ENCODE measurements at places on chromosomes 4 and X. TPM values are rescaled to one million over a fixed set of nuclear protein-coding genes. Genes with fewer than 3 reads are reported as not detected.

The RNF150 gene
- 0.25 TPM for total RNA-seq

The CFAP99 gene
- total RNA-seq, result not detected

The ENPP6 gene
- total RNA-seq, result under 0.01 TPM

The TENT5D gene
- not detected for total RNA-seq

The SLC6A14 gene
- not detected for total RNA-seq

The JADE1 gene
- 8.2 TPM for total RNA-seq

The ZCCHC4 gene
- 4.6 TPM for total RNA-seq

The FHDC1 gene
- total RNA-seq, result 0.51 TPM

The KCND1 gene
- total RNA-seq, result 0.25 TPM

The CRMP1 gene
- total RNA-seq, result 1.5 TPM

The RNF128 gene
- total RNA-seq, result not detected

The SLC35A2 gene
- 8.1 TPM for total RNA-seq

The FDCSP gene
- total RNA-seq, result not detected

The ZNF630 gene
- total RNA-seq, result 1.3 TPM

The CNKSR2 gene
- total RNA-seq, result not detected

The RNF212 gene
- 0.25 TPM for total RNA-seq

The GIMD1 gene
- total RNA-seq, result not detected

The IL1RAPL2 gene
- total RNA-seq, result not detected

The CTAG1A gene
- total RNA-seq, result not detected

The TBX22 gene
- not detected for total RNA-seq

The TAF1 gene
- total RNA-seq, result 29.1 TPM

The YY2 gene
- total RNA-seq, result 0.90 TPM

The SOWAHB gene
- total RNA-seq, result under 0.01 TPM

The TMEM150C gene
- 13.0 TPM for total RNA-seq

The MAGEH1 gene
- total RNA-seq, result 11.7 TPM

The GUCY1A1 gene
- total RNA-seq, result 50.6 TPM

The AMMECR1 gene
- total RNA-seq, result 4.7 TPM

The TECRL gene
- not detected for total RNA-seq

The ARMCX4 gene
- total RNA-seq, result 3.4 TPM

The C4orf51 gene
- total RNA-seq, result not detected

The AP1S2 gene
- total RNA-seq, result 71.7 TPM

The TBC1D14 gene
- total RNA-seq, result 20.6 TPM

The FAM9B gene
- not detected for total RNA-seq

The NHS gene
- 0.13 TPM for total RNA-seq

The COL25A1 gene
- 0.13 TPM for total RNA-seq

The FAM9C gene
- not detected for total RNA-seq

The SFRP2 gene
- total RNA-seq, result not detected

The SSX4B gene
- not detected for total RNA-seq

The PFKFB1 gene
- total RNA-seq, result 0.13 TPM

The TCEAL6 gene
- total RNA-seq, result not detected

The ZCCHC12 gene
- under 0.01 TPM for total RNA-seq

The PNMA6F gene
- total RNA-seq, result not detected

Measured in dermis microvascular lymphatic vessel endothelial cell (primary cell).